ENCODE measurements at places on chromosomes 3 and 15. TPM values are rescaled to one million over a fixed set of nuclear protein-coding genes. Genes with fewer than 3 reads are reported as not detected.
A peak's percentile ranks its signal among the peaks of the same experiment; 100 is the strongest.

- H3K4me1 ChIP-seq = no peaks in the 10 kb centered on the region
- no peak overlapping the region for H3K4me3 ChIP-seq
- no peak overlapping the region for H3K27ac ChIP-seq
These were observed 386.9 kb upstream of the CNTN3 start for GRCh38 chr3:75001330-75001729.

DNA sequence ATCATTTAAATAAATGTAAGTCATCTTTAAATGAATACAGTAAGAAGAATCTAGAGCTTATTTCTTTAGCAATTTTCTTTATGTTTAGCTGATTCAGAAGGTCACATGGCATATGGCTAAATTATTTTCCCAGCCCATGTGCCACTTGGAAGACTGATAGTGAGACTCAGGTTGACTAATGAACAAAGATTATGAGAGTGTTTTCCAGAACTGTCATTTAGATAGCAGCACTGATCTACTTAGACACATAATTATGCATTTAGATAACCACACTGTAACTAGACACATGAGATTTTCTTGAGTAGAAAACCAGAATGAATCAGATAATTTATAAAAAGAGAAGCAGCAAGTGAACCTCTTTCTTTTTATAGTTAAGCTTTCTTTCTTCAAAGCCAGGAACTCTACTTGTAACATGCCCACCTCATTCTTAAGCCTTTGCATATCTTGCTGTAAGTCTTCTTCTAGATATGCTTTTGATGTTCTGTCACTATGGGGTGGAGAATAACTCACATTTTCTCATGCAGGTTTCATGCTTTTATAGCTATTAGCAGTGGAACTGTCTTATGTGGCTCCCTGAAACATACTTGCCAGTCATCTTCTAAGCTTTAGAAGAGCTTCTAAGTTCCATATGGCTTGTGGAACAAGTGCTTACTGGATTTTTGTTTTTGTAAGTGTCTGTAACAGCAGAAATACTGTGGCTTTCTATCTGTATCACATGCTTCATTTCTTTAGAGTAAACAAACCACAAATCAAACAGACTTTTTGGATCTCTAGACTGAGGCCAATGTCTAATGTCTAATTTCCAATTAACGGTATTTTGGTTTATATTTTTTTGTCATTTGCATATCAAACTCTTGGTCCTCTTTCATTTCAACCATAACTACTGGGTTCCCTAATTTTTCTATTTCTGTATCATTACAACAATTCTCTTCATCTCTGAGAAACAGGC lies 101.4 kb downstream of the LMLN start:
- H3K4me1 ChIP-seq = no peaks in the 10 kb centered on the region
- no peak for DNase-seq
- H3K27ac ChIP-seq = no peak overlapping the region
- H3K36me3 ChIP-seq = no peaks in the 10 kb centered on the region
- no peak overlapping the region for H3K4me3 ChIP-seq

- DNase-seq = no peak
- H3K36me3 ChIP-seq = no peaks in the 10 kb centered on the region
- H3K27me3 ChIP-seq = no peaks in the 10 kb centered on the region
- H3K4me3 ChIP-seq = no peak overlapping the region
These were observed 314.5 kb upstream of the CCDC54 start for GRCh38 chr3:107062787-107063186.

DNA sequence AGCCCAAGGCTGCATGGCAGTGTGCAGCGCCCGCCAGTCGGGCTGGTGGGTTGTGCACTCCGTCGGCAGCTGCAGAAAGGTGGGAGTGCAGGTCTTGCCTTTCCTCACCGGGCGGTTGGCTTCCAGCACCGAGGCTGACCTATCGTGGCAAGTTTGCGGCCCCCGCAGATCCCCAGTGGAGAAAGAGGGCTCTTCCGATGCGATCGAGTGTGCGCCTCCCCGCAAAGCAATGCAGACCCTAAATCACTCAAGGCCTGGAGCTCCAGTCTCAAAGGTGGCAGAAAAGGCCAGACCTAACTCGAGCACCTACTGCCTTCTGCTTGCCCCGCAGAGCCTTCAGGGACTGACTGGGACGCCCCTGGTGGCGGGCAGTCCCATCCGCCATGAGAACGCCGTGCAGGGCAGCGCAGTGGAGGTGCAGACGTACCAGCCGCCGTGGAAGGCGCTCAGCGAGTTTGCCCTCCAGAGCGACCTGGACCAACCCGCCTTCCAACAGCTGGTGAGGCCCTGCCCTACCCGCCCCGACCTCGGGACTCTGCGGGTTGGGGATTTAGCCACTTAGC lies 4.3 kb downstream of the ISL2 start:
- H3K36me3 ChIP-seq = no peaks in the 10 kb centered on the region
- H3K27me3 ChIP-seq = peaks cover 28% of the 10 kb centered on the region
- H3K27ac ChIP-seq = no peak overlapping the region
- H3K4me3 ChIP-seq = peak overlapping the region; percentile 73

- H3K4me1 ChIP-seq = peaks cover 75% of the 10 kb centered on the region
- peak overlapping the region; percentile 41 for H3K27ac ChIP-seq
These were observed 39.1 kb downstream of the KLF13 start for GRCh38 chr15:31365655-31366127.

GRCh38 chr3:151722856-151723255 lies 10.9 kb upstream of the AADACL2 start:
- no peaks in the 10 kb centered on the region for H3K27me3 ChIP-seq
- H3K4me3 ChIP-seq = no peak overlapping the region
- no peaks in the 10 kb centered on the region for H3K4me1 ChIP-seq
- no peaks in the 10 kb centered on the region for H3K36me3 ChIP-seq

DNA sequence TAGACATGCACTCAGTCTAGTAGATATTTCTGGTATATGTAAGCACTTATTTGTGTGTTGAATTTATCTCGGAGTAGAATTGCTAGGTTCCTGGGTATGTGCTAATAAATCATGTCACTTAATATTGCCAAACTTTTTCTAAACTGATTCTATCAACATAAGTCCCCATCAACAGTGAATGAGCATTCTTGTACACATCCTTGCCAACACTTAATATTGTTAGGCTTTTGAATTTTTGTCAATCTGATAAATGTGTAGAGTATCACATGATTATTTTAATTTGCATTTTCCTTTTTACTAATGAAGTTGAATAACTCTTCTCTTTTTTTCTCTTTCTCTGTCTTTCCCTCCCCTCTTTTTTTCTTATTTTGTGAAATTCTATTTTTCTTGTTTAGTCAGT lies 33.3 kb upstream of the CEMIP start:
- DNase-seq = no peak
- no peaks in the 10 kb centered on the region for H3K27me3 ChIP-seq
- H3K36me3 ChIP-seq = no peaks in the 10 kb centered on the region
- H3K27ac ChIP-seq = no peak overlapping the region

GRCh38 chr3:69684309-69684961 lies 54.8 kb upstream of the MITF start:
- no peak for DNase-seq
- no peaks in the 10 kb centered on the region for H3K36me3 ChIP-seq
- no peaks in the 10 kb centered on the region for H3K27me3 ChIP-seq

DNA sequence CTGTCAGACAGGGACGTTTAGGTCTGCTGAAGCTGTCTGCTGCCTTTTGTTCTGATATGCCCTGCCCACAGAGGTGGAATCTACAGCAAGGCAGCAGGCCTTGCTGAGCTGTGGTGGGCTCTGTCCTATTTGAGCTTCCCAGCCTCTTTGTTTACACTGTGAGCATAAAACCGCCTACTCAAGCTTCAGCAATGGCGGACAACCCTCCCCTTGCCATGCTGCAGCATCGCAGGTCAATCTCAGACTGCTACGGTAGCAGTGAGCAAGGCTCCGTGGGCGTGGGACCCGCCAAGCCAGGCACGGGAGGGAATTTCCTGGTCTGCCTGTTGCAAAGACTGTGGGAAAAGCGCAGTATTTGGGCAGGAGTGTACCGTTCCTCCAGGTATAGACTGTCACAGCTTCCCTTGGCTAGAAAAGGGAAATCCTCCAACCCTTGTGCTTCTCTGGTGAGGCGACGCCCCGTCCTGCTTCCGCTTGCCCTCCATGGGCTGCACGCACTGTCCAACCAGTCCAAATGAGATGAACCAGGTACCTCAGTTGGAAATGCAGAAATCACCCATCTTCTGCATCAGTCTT lies 71.4 kb downstream of the SPSB4 start:
- no peak overlapping the region for H3K27ac ChIP-seq
- H3K36me3 ChIP-seq = no peaks in the 10 kb centered on the region
- H3K4me1 ChIP-seq = no peaks in the 10 kb centered on the region
- no peak for DNase-seq
- no peak overlapping the region for H3K4me3 ChIP-seq

GRCh38 chr15:77901251-77901881 lies 176.1 kb downstream of the TBC1D2B start:
- no peak for DNase-seq
- H3K27me3 ChIP-seq = no peaks in the 10 kb centered on the region
- H3K27ac ChIP-seq = no peak overlapping the region
- H3K36me3 ChIP-seq = no peaks in the 10 kb centered on the region
- H3K4me3 ChIP-seq = no peak overlapping the region

DNA sequence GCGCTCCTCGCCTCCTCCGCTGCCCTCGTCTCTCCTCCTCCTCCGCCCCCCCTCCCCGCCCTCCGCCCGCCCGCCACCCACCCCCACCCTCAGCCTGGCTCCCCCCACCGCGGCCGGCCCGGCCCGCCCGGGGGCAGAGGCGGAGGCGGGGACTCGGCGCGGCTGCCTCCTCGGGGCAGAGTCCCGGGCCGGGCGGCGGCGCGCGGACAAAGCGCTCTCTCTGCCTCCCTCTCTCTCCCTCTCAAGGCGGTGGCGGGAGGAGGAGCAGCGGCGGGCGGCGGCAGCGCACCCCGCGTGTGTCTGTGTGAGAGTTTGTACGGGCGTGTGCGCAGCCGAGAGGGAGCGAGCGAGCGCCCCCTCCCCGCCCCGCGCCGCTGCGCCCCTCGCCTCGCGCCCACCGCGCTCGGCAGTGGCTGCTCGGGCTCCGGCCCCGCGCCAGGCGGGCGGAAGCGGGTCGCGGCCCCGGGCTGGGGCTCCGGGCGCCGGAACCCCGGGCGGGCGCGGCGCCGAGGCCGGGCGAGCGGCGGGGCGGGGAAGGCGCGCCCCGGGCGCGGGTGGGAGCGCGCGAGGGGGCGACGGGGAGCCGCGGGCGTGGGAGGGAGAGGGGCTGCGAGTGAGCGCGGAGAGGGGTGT lies at the start of gene IGF2BP2:
TSS of gene IGF2BP2 (minus strand) at position 37 of the 633 bp plus-strand sequence. CDS start 82 bp downstream, outside the sequence.
- H3K27me3 ChIP-seq = peaks cover 8% of the 10 kb centered on the region
- no peaks in the 10 kb centered on the region for H3K36me3 ChIP-seq
- DNase-seq = no peak
- peak within 1 kb of the TSS; percentile 47 for H3K4me3 ChIP-seq

GRCh38 chr3:59935025-59935424 lies 885.2 kb upstream of the CFAP20DC start:
- H3K27me3 ChIP-seq = no peaks in the 10 kb centered on the region
- no peaks in the 10 kb centered on the region for H3K36me3 ChIP-seq
- peak overlapping the region; percentile 56 for H3K27ac ChIP-seq
- peaks cover 9% of the 10 kb centered on the region for H3K4me1 ChIP-seq
- peak; percentile 39 for DNase-seq
- H3K4me3 ChIP-seq = no peak overlapping the region

DNA sequence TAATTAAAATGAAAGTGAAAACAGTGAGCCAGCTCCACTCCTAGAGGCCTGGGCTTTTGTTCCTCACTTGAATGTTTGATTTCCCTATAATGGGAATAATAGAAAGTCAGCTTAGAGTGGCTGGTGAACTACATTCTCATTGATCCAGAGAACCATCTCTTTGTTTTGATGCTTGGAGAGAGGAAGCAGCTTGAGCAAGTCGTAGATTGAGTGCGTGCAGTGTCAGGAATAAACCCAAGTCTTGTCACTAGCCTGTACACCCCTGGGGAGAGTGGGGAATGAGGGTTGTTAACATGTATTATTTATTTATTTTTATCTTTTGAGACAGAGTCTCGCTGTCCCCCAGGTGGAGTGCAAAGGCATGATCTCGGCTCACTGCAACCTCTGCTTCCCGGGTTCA lies 885 bp upstream of the LSG1 start:
- peaks cover 4% of the 10 kb centered on the region for H3K36me3 ChIP-seq
- peak overlapping the region; percentile 93 for H3K4me3 ChIP-seq
- DNase-seq = no peak

- H3K4me3 ChIP-seq = no peak overlapping the region
- no peaks in the 10 kb centered on the region for H3K36me3 ChIP-seq
- DNase-seq = no peak
- no peaks in the 10 kb centered on the region for H3K27me3 ChIP-seq
- H3K4me1 ChIP-seq = no peaks in the 10 kb centered on the region
These were observed 150.2 kb upstream of the SLCO3A1 start for GRCh38 chr15:91703274-91703673.

DNA sequence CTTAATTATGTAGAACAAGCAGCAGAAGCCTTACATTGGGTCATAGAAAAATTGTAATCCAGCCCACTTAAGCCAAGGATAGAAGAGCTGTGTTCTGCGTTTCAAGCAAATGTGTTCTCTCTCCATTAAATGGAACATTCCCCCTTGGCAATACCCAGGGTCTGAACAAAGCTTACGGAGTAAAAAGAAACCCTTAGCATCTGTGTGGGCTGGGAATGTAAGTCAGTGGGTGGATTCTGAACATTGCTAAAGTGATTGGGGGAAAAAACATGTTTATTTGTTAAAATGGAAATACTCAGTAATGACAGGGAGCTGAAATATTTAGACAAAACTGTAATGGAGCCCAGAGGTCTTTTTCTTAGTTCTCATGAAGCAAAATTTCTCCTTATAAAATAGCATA lies 147.4 kb downstream of the DUT start:
- H3K27me3 ChIP-seq = no peaks in the 10 kb centered on the region
- no peak overlapping the region for H3K27ac ChIP-seq
- DNase-seq = no peak
- no peaks in the 10 kb centered on the region for H3K36me3 ChIP-seq
- no peak overlapping the region for H3K4me3 ChIP-seq
- no peaks in the 10 kb centered on the region for H3K4me1 ChIP-seq

DNA sequence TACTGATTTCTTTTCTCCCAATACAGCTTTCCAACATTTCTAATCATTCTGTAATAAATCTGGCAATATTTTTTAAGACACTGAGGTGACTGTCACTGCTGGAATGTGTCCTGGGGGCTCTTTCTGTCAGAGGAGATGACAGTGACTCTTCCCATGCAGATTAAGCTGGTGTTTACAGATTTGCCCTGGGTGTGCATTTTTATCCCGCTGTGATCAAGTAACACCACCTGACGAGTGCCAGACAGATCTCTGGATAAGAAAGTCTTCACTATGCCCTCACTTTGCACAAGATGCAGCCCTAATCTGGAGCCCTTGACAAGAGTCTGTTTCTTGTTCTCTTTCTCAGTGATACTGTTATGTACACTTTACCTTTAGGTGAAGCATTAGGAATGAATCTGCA lies 477.7 kb downstream of the ZIC1 start:
- H3K4me1 ChIP-seq = no peaks in the 10 kb centered on the region
- DNase-seq = no peak
- no peaks in the 10 kb centered on the region for H3K27me3 ChIP-seq

Gene IL12A
- total RNA-seq = 3.1 TPM

Gene AP4E1
- total RNA-seq = 11.4 TPM

Gene THAP10
- total RNA-seq = 1.9 TPM

Gene BNIP2
- total RNA-seq = 63.1 TPM

Gene TMED3
- total RNA-seq = 53.2 TPM

Gene TMOD3
- 32.2 TPM for total RNA-seq

Measured in GM12878 (cell line).